Activated T-helper 2 cell treated with anti-CD3 and anti-CD28 coated beads, Interferon-gamma antibody, Interleukin-2, Interleukin-4, amounts not matched to agents 10 μg/mL and 5 μg/mL and 100 μg/mL, durations not matched to agents 14 hours and 24 hours and 36 hours (primary cell): ENCODE measurements at places on chromosomes 6 and 20.

DNA sequence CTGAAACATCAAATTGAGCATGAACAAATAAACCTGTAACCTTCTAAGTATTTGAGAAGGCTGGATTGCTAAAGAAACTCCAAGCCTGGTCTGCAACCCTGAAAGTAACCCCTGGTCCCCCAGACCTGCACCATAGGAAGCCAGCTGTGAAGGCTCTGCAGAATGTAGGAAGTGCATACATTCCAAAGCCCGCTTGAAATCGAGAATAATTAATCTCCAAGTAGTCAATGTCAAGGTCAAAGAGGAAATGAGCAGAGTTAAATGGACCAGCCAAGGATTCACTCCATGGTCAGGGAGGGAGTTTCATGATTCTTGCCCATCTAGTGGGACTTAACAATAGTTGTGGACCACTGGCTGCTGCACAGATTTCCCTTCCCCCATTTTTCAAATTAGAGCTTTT lies 107.6 kb upstream of the RNF24 start:
- no peak for DNase-seq

GRCh38 chr20:13788167-13788834 lies 3.5 kb downstream of the NDUFAF5 start:
- DNase-seq = no peak

- DNase-seq = no peak
These were observed 9.0 kb downstream of the ADA start for GRCh38 chr20:44642203-44643153.

GRCh38 chr6:170058878-170059485 lies 231.9 kb downstream of the DLL1 start:
- no peak for DNase-seq

DNA sequence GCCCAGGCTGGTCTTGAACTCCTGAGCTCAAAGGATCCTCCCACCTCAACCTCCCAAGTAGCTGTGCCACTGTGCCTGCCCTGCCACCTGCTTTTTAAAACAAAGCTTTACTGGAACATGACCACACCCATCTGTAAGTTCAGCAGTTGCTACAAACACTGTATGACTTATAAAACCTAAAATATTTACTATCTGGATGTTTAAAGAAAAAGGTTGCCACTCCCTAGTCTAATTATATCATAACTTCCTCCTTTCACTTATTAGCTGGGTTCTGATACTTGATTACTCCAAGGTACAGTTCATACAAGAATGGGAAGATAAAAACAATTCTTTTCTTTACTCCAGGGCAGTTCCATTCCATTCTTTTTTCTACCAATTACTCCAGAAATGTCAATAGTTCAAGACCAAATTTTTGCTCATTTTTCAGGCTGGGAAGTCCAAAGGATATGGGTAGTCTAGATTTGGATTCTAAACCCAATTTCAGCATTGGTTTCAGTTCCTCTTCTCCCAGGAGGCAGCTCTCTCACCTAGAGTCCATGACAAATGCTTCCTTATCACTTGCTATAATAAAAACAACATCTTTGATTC lies 63.1 kb downstream of the SEC63 start:
- DNase-seq = no peak
